ENCODE measurements at places on chromosomes 4 and X. TPM values are rescaled to one million over a fixed set of nuclear protein-coding genes. Genes with fewer than 3 reads are reported as not detected.

DNA sequence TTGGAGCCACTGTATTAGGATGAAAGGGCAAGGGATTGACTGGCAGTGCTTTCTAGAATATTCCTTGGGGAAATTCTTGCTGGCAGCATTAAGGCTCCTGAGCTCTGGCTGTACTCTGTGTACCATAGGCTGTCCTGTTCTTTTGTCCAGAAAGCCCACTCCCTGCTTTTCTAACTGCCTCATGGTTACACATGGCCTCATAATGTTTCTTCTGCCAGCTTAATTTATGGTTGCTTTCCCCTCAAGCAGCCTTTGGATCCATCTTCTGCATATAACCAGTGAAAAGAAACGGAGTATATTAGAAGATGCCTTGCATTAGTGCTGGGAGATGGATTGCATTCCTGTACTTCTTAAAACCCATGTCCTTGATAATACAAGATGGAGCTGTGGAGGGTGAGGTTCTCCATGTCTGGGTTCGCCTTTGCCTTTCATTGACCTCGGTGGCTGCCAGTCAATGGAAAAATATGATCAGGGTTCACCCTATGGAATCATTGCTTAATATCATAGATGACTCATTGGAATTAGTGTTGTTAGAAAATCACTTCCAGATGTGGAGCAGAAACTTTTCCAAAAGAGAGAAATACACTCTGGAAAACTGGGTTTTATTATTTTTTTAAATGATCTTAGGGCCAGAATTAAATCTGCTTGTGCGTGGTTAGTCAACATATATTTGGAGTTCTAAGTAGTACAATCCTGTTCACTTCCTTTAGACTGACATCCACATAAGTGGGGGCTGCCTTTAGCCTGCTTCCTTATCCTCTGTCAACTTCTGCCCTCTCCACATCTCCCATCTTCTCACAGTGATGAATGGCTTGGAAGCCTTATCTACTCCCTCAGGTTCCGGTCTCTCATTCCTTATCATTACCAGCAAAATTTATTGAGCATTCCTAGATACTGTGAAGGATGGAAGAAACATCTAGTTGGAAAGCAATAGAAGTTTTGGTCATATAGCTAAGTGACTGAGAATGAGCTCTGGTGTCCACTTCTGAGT is 24.9 kb downstream of the DOCK11 start:
- no peak for DNase-seq

The SYTL5 gene
- total RNA-seq = not detected

The RAB41 gene
- total RNA-seq = not detected

- DNase-seq = peak; percentile 85
Measured at GRCh38 chrX:153970357-153971123, 1.1 kb downstream of the HCFC1 start.

DNA sequence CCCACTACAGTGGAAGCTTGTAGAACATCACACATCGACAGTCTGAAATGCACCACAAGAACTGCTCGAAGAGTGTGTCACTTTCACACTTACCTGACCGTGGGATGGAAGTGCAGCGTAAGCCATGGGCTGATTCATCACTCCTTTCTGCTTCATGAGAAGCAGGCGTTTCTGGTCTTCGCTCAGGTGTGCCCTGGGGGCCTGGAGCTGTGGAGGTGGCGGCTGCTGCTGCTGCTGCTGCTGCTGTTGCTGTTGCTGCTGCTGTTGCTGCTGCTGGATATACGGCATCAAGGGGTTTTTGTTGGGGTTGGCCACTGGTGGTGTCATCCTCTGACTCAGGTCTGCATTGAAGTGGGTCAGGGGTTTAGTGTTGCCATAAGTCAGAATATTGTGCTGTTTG is 223.6 kb downstream of the MGST2 start:
- no peak for DNase-seq

The PPM1K gene
- total RNA-seq = 21.2 TPM

The CT45A10 gene
- total RNA-seq = not detected

The TRAM1L1 gene
- total RNA-seq = 0.92 TPM

GRCh38 chr4:72971572-72971971 is 97.9 kb downstream of the COX18 start:
- DNase-seq = no peak

The P2RY10 gene
- total RNA-seq = not detected

- no peak for DNase-seq
Measured at GRCh38 chr4:88531549-88531948, 8.0 kb upstream of the PYURF start.

The HSFX1 gene
- 0.71 TPM for total RNA-seq

- DNase-seq = no peak
Measured at GRCh38 chrX:120235284-120235683, 15.3 kb upstream of the ZBTB33 start.

DNA sequence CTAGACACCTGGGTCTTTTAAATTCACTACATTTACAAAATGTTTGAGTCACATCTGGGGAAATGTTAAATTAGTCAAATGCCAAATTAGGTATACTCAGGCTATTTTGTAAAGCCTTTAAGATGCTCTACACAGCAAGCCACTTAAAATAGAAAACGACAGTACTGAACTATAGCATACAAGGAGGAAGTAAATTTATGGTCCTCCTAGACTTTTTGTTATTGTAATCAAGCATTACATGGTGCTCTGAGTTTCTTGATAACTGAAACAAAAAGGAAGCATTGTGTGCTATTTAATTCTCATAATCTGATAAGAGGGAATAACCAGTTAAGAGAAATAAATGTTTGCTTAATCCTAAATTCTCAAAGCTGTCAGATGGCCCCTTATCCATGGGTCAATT is 46.2 kb downstream of the SLC9A7 start:
- DNase-seq = no peak
